Anterior cingulate cortex (tissue), 58 donors: ENCODE measurements at places on chromosomes 5 and 9.

DNA sequence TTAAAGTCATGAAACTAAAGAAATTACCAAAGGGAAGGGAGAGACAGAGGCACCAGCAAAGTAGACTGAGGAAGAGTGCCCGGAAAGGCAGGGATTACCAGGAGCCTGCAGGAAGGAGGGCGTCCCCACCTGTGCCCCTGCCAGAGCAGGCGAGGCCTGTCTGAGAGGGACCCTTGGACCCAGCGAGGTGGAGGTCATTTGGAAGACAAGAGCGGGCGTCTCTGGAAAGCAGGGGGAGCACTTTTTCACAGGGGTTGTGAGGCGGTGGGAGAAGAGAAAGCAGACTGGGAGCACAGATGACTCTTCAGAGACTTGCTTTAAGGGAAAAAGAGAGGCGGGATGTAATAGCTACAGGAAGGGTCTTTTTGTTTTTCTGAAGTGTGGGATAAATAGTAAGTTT lies 27.5 kb upstream of the SLC2A8 start:
- DNase-seq = no peak

DNA sequence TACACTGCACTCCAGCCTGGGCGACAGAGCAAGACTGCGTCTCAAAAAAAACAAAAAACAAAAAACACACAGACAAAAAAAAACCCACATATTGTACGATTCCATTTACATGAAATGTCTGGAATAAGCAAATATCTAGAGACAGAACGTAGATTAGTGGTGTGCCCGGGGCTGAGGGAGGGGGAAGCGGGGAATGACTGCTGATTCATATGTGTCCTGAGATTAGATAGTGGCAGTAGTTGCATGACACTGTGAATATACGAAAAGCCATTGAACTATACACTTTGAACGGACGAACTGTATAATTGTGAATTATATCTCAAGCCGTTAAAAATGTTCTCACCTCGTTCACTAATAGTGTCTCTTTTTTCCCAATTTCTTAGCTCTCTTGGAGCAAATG lies 23.9 kb downstream of the FGF1 start:
- DNase-seq = no peak

DNA sequence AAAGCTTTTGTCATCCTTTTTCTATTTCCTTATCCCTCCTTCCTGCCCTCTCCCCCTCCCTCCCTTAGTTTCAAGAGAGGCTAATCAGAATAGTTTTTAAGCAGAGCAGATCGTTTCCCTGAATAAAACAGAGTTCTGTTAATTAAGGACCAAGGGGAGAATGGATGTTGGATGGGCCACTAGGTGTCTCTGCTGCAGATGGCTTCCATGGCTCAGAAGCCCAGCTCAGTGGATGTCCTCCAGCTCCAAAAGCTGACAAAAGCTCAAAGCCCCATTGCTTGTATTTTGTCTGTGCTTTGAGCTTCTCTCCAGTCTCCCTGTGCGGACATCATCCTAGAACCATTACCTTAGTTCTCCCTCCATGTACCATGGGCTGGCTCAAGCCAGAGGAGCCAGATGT lies 21.0 kb upstream of the NPR3 start:
- no peak for DNase-seq

GRCh38 chr5:180070756-180071530 lies 616 bp downstream of the RNF130 start:
- no peak for DNase-seq

DNA sequence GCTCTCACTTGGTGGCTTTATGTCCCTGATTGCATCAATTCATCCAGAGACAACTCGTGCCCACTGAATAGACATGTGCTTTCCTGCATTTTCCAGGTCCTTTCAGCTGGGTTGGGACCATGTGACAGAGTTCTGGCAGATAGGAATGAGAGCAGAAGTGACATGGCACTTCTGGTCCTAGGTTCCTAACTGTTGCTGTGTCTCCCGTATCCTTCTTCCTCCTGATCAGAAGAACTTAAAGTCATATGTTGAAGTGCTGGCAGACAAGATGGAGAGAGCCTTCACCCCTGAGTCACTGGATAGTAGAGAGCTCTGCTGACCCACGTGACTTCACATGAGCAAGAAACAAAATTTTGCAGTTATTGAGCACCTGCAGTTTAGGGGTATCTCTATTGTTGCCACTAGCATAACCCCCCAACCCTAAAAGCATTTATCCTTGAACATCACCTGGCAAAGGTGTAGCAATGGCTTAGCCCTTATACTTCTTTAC lies 80.0 kb downstream of the NREP start:
- DNase-seq = no peak

- no peak for DNase-seq
Observed at GRCh38 chr5:132788508-132788907, 11.5 kb upstream of the SEPTIN8 start.

GRCh38 chr5:151628112-151628823 lies 37.1 kb upstream of the FAT2 start:
- DNase-seq = no peak

DNA sequence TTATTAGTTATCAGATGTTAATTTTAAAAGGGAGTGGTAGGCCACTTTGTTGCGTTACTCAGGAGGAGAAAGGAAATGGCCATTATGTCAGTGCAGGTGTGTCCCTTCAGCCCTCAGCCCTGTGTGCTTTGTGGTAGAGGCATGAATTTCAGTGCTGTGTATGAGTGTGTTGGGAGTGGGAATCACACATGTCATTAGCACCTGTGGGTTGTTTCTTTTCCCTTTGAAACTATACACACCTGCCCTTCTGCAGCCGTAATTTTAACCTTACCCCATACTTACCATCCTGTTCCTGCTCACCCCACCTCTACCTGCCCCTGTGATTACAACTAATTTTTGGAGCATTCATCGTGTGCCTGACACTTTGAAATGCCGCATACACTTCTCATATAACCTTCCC lies 156.4 kb downstream of the ARHGAP26 start:
- DNase-seq = no peak

DNA sequence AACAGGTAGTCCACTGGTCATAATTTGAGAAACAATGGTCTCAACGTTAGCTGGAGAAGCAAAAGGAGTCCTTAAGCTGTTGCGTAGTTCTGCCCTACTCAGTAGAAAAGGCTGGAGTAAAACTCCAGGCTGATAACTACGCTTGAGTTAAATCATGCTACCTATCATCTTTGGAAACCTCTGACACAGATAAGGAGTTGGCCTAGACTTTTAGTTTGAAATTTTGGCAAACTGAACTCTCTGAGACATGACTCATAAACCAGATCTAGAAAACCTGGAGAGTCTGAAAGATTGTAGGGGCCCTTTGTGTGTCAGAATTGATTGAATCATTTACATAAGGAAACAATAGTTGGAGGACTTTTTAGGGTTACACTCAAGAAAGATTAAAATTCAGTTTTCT lies 26.3 kb downstream of the NMUR2 start:
- no peak for DNase-seq

GRCh38 chr9:6426117-6426516 lies 13.1 kb downstream of the UHRF2 start:
- no peak for DNase-seq

DNA sequence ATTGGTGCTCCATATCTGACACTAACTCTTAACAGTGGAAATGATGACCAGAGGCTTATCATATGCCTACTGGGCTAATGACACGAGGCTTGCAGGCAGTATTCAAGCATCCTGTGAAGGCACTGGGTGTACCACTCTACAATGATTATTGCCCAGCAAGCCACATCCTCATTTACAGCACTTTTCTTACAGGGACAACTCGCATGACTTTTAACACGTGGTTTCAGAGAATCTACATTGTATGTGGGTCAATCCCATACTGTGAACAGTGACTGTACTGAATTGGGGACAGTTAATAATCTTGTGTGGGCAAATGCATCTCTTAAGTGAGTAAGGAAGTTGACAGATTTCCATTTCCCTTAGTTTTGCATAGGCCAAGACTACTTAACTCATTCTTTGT lies 260.0 kb downstream of the TRPM3 start:
- no peak for DNase-seq

GRCh38 chr5:149005077-149005892 lies 57.6 kb downstream of the SH3TC2 start:
- DNase-seq = no peak

- no peak for DNase-seq
Observed at GRCh38 chr5:15621094-15621493, 121.1 kb downstream of the FBXL7 start.

GRCh38 chr5:8912106-8912505 lies 633.8 kb downstream of the SEMA5A start:
- no peak for DNase-seq

DNA sequence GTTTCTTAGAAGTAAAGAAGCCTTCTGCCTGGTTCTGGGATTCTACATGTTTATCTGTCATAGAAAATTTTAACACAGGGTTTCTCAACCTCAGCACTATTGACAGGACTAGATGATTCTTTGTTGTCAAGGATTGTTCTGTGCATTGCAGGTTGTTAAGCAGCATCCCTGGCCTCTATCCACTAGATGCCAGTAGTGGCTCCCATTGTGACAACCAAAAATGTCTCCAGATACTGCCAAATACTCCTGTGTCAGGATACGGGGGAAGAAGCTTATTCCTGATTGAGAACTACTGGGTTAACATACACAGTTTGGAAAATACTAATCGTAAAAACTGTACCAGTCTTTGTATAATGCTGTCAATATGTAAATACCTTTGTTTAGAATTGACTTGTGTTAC lies 167.1 kb downstream of the NIPBL start:
- peak; percentile 3 for DNase-seq

GRCh38 chr5:96962540-96962991 lies 26.7 kb downstream of the LNPEP start:
- DNase-seq = no peak

GRCh38 chr5:56269216-56269927 lies 36.2 kb upstream of the ANKRD55 start:
- DNase-seq = no peak

DNA sequence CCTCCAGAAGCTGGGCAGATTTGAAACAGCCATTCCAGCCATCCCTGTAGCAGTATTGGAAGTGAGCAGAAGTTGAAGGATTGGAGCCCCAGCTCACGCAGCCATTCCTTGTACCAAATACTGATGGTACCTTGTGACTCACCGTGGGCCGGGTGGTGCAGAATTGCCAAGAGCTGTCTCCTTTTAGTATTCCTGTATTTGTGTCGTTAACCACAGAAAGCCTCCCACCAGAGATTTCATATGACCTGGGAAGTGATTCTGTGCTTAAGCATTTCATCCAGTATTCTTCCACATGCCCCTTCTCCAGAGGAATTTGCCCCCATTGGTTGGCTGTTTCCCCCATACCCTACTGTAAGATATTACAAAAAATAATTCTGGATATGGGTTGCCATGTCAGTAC lies 17.7 kb upstream of the TLX3 start:
- DNase-seq = no peak

- no peak for DNase-seq
Observed at GRCh38 chr9:94700445-94700844, 26.1 kb upstream of the AOPEP start.

GRCh38 chr9:123283048-123283408 lies 14.6 kb upstream of the STRBP start:
- DNase-seq = no peak

DNA sequence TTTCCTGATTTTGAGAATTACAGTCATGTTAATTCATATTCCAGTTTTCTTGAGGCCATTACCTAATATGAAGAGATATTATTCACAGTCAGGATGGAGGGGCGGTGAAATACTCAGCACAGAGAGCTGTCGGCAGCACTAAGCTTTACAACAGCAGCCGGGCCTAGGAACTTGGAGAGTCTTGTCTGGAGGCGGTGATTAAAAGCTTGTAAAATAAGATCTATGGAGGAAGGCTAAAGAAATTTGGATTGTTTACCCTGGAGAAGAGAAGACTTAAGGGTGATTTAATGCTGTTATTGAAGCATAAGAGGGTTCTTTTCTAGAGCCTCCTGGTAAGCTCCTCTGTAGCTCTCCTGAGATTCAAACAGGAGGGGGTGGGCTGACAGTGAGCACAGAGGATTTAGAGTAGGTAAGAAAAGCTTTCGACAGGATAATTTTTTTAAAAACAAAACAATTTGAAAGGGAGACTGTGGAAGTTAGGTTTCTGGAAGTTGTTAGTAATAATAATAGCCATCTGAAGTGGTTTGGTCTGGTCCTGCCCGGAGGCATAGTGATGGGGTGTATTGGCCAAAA lies 406.3 kb upstream of the ADAMTSL1 start:
- no peak for DNase-seq

GRCh38 chr5:116038817-116039216 lies 6.5 kb downstream of the ARL14EPL start:
- DNase-seq = no peak

GRCh38 chr9:116308076-116308475 lies 154.5 kb downstream of the PAPPA start:
- no peak for DNase-seq

DNA sequence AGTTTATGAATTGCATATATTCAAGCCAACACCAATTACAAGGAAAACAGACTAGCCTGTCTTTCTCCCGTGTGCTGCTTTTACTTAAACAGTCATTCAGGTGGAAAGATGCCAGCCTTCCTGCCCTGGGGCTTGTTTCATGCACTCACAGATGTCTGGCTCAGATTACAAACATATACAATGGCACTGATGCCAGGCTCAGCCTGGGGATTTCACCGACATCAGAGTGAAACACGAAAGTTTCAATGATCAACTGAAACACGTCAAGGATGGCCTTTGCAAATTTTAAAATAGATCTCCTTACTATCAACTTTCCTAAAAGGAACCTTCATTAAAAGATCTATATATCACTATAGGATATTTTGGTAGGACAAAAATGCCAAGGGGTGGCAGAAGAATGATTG lies 1576.5 kb downstream of the EFNA5 start:
- DNase-seq = no peak

DNA sequence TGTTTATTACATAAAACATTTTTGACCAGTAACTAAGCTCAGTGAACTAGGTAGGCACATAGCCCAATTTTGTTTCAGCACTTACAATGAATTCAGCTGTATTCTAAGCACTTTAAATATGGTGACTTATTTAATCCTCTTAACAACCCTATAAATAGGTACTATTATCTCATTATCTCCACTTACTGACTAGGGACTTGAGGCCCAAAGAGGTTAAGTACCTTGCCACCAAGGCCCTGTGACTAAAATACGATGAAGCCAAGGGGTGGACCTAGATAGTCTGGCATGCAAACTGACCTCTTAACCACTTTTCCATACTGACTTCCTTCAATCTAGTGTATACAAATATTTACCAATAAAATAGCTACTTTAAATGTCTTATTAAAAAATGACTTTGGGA lies 266.4 kb downstream of the ZNF608 start:
- DNase-seq = no peak

- DNase-seq = no peak
Observed at GRCh38 chr5:172544371-172545095, 90.2 kb upstream of the SH3PXD2B start.
